ENCODE measurements at places on chromosomes 13 and 19.

- no peak for DNase-seq
Measured at GRCh38 chr13:77678691-77679235, 18.7 kb upstream of the SLAIN1 start.

GRCh38 chr19:16200038-16201010 lies 2.6 kb downstream of the AP1M1 start:
- no peak for DNase-seq

DNA sequence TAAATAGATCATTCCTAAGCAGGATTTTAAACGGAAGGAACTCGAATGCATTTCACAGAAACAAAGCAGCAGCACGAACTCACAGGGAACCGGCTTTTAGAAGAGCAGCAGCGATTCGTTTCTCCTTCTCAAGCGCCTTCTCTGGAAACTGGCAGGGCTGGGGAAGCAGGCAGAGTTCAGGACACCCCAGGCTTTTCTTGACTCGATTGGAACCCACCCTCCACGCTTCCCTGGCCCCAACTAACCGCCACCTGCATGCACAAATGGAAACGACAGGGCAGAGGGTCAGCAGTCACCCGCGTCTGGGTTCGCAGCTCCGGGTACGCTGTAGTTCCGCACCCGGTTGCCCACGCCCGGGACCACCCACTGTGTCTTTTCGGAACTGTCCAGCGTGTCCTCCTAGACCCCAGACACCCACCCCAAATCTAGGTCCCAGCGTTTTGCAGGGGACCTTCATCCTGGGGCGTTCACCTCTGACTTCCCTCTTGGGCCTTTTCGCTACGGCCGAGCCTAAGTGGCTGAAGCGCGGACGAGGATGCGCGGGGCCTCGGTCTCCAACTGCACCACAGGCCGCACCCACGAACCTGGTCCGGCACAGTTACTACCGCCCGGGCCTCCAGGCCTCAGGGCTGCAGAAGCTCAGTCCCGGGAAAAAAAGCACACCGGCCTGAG lies 500 bp downstream of the ZFP30 start:
- DNase-seq: no peak

DNA sequence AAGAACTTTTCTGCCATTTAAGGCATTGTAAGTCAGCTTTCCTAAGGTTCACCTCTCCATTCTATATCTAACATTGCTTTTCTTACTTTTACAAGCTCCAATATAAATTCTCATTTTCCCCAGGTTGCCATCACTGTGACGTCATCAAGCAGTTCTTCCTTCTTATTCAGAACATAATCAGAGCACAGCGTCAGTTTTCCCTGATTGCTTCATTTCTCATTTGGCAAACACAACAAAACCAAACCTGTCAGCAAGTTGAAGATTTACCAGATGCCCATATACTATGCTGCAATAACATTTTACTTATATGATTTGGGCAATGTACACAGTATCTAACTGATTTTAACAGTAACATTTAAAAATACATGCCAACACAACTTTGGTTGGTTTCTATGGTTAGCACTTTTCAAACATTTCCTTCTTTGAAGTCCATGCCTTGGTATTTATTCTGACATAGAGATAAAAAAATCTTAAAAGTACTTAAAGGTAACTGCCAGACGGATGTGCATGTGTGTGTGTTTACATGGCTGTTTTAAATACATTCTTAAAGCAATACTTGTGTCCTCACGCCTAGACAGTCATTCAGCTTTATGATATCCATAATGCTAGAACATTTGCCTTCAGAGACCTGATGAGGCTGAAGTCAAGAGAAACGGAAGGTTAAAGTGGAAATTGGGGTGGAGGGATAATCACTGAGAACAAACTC lies 264.0 kb downstream of the KLF12 start:
- no peak for DNase-seq

DNA sequence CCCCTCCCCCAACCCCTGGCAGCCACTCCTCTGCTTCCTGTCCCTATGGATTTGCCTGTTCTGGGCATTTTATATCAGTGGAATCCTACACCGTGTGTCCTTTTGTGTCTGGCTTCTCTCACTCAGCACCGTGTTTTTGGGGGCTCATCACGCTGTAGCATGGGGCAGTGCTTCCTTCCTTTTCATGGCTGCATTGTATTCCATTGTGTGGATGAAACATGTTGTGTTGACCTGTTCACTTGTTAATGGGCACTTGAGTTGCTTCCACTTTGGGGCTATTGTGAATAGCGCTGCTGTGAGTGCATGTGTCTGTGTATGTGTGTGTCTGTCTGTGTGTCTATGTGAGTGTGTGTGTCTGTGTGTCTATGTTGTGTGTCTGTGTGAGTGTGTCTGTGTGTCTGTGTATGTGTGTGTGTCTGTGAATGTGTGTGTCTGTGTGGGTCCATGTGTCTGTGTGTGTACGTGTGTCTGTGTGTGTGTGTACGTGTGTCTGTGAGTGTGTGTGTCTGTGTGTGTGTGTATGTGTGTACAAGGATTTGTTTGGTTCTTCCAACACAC lies 57.2 kb downstream of the AP1M1 start:
- DNase-seq: no peak

GRCh38 chr13:60214213-60215055 lies 50.7 kb upstream of the DIAPH3 start:
- no peak for DNase-seq

DNA sequence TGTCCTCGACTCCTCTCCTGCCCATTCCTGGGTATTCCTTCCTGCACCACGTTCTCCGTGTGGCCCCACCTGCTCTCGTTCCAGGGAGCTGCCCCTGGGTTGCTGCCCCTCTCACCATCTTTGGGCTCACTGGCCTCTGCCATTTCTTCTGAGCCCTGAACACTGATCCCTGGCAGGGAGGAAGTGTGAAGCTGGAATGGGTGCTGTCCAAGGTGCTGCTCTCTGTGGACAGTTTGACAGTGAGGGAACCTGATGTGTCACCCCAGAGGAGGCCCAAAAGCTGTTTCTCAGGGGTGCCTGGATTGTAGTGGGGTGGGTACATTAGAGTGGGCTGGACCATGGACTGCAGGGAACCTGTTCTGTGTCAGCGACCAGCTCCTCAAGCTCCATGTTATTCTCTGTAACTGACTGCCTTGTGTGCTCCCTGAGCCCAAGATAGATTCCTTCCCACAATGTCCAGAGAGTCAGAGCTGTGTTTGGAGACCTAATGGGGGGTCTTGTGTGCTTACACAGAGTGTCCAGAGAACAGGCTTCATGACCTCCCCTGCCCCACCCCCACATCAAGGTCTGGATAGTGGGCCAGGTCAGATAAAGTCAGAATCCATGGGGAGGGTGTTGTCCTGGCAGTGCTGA lies 7.2 kb upstream of the CEACAM8 start:
- DNase-seq: no peak

GRCh38 chr19:4075373-4075772 lies 8.7 kb upstream of the ZBTB7A start:
- no peak for DNase-seq

DNA sequence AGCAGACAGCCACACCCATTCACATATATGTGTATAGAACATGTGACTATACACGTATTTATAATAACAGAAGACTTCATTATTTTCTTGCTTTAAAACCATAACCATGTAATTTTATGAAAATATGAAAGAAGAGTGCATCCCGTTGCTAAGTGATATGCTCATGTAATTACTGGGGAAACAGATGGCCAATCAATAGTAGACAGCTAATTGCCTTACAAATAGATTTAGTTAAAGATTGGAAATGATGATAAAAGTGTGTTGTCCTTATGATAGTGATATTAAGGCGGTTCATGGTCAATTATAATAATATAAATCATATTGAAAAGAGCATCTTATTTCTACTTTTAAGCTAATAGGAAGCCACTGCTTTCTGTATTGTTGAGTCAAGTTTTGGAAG lies 95.9 kb downstream of the RFC3 start:
- no peak for DNase-seq

DNA sequence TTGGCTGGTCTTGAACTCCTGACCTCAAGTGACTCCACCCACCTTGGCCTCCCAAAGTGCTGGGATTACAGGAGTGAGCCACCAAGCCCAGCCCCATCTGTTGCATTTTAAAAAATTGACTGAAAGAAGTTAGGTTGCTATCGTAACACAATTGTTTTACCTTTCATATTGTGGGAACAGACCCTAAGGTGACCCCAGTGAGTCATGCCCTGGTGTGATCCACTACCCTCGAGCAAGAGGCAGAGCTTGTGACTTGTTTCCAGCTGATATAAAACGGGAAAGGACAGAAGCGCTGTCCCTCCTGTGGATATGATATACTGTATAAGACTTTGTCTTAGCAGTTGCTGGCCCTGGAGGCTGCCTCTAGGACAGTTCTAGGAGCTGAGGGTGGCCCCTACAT lies 308.6 kb downstream of the HS6ST3 start:
- no peak for DNase-seq

DNA sequence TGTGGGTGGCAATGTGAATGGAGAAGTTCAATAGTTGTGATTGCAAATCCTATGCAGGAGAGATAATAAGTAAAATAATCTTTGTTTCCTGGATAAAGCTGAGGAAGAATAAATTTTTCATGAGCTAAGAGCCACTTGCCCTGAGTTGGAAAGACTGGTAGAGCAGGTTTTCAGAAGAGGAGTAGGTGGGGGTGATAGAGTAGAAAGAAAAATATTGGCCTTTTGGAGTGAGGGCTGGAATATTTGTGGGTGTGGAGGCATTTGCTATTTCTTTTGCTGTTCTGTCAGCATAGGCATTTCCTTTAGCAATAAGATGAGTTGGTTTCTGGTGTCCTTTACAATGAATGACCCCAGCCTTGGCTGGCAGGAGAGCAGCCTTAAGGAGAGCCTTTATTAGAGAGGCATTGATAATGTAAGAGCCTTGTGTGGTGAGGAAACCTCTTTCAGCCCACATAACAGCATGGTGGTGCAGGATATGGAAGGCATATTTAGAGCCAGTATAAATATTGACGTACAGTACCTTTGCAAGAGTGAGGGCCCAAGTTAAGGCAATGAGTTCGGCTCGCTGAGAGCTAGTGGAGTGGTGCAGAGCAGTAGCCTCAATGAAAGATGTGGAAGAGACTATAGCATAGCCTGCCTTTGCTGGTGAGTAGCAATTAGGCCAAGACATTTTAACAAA lies 11.6 kb upstream of the ZNF431 start:
- DNase-seq: no peak

DNA sequence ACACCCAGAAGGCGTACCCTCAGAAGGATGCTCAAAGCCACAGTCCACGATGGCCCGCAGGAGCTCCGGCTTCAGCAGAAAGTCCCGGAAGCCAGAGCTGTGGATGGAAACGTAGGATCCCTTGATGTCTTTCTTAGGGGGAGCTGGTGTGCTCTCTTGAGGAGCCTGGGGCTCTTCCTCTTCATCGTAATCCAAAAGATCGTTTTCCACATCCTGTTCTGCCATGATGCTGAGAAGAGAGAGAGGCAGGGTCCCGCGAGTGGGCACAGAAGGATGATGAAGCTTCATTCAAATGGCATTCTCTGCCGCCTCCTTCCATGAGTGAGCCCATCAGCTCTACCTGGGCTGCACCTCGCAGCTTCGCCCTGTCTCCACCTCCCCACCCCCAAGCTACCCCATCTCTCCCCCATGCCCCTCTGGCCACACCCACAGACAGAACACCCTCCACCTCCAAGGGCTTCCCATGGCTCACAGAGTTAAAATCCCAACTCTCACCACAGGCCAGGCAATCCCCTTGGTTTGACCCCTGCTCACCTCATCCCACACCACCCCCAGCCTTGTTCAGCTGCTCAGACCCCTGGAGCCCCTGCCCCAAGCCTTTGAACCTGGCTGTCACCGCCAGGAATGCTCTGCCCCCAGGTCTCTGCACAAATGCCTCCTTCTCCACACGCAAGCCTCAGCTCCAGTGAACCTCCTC lies 6.0 kb downstream of the DDX39A start:
- no peak for DNase-seq

DNA sequence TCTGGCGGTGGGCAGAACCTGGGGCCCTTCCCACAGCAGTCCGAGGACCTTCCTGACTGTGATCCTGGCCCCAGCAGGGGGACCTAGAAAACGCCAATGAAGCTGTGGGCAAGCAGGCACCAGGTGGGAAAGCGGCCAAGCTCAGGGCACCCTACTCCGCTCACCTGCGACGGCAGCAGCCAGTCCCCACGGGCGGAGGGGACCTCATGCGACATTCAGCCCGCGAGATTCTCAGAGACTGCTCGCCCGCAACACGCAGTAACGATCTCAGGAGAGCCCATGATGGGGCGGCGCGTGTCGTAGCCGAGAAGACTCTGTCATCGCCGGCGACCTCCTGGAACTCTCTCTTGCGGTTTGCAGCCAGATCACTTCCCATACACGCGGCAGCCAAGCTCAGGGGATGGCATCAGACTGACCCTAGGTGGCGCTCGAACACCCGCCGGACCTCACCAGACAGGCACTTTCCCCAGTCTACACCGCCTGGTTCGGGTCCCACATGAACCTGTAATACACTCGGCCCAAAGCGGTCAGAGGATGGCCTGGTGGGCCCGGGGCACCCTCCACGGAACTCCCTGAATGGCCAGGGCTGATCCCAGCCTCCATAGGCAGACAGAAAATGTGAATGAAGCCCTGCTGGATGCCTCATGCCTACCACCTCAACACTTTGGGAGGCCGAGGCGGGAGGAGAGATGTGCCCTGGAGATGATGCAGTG lies 26.5 kb downstream of the MAN2B1 start:
- DNase-seq: peak; percentile 39

- DNase-seq: no peak
Measured at GRCh38 chr13:19596960-19597361, 35.6 kb upstream of the TPTE2 start.

DNA sequence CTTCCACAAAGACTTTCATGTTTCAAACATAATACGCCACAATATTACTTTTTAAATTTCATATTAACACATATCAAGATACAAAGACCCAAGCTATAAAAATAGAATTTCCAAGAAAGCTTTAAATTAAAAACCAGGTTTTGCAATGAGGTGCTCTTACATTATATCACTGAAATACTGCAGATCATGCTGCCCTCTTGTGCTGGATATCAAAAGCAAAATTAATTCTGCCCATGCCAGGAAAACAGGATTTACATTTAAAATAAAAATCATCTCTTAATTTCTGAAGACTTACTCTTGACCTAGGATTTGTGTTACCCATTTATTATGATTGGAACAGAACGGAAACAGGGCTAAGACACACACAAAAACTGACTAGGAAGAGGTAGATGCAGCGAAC lies 145.0 kb downstream of the ABCC4 start:
- DNase-seq: no peak

- DNase-seq: no peak
Measured at GRCh38 chr13:75359266-75359665, 122.7 kb downstream of the TBC1D4 start.

GRCh38 chr13:42331009-42331408 lies 59.1 kb downstream of the AKAP11 start:
- no peak for DNase-seq

- DNase-seq: no peak
Measured at GRCh38 chr19:38736413-38737280, 7.6 kb downstream of the CAPN12 start.

- no peak for DNase-seq
Measured at GRCh38 chr13:80903911-80904310, 563.0 kb upstream of the SPRY2 start.

GRCh38 chr19:4007836-4008539 lies 452 bp downstream of the PIAS4 start:
- no peak for DNase-seq

GRCh38 chr13:73060251-73061160 lies 1.7 kb downstream of the KLF5 start:
- no peak for DNase-seq

- no peak for DNase-seq
Measured at GRCh38 chr13:103931885-103932284, 865.7 kb upstream of the SLC10A2 start.

- no peak for DNase-seq
Measured at GRCh38 chr13:100549316-100549715, 39.3 kb downstream of the GGACT start.
